ENCODE measurements at places on chromosomes 1 and 21.

- DNase-seq = no peak
Observed at GRCh38 chr1:227948493-227949260, 945 bp upstream of the WNT9A start.

GRCh38 chr1:231108516-231109302 is 53.1 kb upstream of the TRIM67 start:
- no peak for DNase-seq

DNA sequence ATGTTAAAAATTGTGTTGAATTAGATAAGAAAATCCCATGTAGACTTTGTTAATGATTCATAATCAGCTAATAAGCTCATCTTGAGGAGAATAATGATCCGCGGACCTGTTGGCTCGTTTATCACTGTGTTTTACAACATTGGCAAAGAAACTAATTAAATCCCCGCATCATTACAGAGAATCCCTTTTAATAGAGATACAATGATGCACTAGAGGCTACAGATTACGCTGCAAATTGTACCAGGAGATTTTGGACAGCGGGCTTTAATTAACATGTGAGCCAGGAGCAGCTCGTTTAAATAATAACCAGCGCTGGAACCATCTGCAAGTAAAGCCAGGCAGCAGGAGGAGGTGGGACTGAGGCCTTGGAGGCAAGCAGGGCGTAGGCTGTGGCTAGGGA is 280.3 kb upstream of the POU3F1 start:
- no peak for DNase-seq

- no peak for DNase-seq
Observed at GRCh38 chr1:155455588-155456195, 106.9 kb downstream of the ASH1L start.

GRCh38 chr1:156515956-156516355 is 15.4 kb upstream of the MEF2D start:
- DNase-seq = no peak

DNA sequence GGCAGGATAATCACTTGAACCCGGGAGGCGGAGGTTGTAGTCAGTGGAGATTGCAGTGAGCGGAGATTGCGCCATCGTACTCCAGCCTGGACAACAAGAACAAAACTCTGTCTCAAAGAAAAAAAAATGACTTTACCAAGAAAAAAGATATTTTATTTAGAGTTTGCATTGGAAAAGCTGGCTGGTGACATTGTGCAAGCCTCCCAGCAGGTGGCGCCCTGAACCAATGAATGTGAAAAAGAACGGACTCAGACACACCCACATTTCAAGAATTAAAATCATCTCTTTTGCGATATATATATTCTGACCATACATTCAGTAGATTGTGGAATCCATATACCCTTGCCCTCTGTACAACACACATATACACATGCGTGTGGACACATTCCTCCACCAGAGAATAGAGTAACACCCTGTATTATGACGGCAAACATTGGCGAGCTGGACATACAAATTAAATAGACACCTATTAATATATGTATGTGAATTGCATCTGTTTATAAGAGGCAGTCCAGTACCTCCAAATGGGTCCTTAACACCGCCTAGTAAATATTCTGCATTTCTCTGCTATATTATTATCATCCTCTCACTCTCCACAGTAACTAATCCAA is 39.0 kb upstream of the CADM3 start:
- peak; percentile 58 for DNase-seq

Measured in stimulated activated naive CD8-positive, alpha-beta T cell treated with anti-CD3 and anti-CD28 coated beads, Interleukin-15, amount 100 ng/mL, for 72 hours (primary cell).